ENCODE measurements at places on chromosomes 7 and 10.

DNA sequence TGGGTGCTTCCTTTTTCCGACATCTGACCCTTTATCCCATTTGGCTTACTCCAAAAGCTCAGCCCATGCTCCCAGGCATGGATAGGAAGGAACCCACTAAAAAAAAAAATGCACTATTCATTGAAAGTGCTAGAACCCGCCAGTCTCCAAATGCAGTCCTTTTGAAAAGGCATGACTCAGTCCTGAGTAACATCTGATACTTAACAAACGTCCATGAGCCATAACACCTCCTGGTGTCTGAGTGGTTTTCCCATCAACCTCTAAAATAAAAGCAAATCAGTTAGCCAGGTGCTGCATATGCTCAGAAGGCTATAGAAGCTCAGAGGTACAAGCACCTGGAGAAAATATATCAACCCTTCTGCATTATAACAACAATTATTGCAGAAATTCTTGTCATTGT, 45.0 kb upstream of the CACUL1 start:
- DNase-seq, result no peak

- DNase-seq, result no peak
These were observed 55.9 kb downstream of the CFAP46 start for GRCh38 chr10:132886211-132887099.

GRCh38 chr10:117000580-117000979, 4.4 kb downstream of the SHTN1 start:
- DNase-seq, result no peak

GRCh38 chr7:143002898-143003297, 24.0 kb downstream of the OR9A2 start:
- DNase-seq, result no peak

DNA sequence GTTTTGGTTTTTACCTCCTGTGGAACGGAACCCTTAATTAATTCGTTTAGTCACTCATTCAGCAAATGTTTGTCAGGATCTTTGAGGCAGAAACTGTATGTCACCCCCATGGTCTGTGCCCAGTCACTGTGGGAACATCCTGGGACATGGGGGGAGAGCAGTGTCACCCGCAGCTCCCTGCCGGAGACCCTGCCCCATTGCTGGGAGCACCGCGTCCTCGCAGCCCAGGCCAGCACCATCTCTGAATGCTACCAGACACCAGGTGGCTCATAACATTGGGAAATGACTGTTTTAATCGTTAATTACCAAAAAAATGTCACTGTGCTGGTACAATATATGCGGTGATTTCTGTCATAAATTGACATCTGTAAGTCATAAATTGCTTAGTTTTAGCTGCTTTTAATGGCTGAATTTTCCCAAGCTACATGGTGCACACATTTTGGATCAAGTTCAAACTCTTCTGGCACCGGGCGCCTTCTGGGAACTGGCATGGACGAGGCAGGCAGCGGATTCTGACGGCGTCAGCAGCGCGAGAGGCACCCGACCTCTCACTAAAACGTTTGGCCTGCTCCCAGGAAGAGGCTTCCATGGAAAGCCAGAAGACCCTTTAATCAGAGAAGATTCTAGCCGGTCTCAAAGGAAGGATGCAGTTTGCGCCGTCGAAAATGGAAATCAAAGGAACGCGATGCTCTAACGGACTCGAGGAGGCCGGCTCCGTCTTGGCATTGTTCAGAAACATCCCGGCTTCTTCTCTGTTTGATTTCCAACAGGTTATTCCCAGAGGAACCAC, 184.2 kb downstream of the ADARB2 start:
- no peak for DNase-seq

DNA sequence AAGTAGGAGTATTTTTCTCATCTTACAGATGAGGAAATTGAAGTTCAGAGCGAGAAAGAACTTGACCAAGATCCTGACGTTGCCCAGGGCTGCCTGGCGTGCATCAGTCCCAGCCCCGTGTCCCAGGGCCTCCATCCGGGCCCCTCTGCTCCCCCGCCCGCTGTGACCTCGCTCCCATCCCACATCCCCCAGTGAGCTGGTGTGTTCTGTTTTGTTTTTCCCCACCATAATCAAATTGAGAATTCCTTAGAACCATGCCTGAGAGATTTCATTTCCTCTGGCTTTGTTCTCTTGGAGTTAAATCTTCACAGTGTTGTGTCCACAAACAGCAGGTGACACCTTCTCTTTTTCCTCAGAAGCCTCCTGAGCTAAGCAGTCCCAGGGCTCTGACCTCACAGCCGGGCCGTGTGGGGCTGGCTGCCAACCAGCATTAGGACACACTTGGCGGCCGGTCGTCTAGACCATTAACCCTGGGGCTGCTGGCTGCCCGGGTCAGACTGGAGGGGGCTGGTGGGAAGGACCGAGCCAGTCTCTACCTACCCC, 44.3 kb downstream of the PFKP start:
- no peak for DNase-seq

GRCh38 chr10:63456437-63457210, 9.2 kb downstream of the JMJD1C start:
- no peak for DNase-seq

GRCh38 chr10:91032611-91033206, 111.8 kb upstream of the ANKRD1 start:
- DNase-seq, result no peak

DNA sequence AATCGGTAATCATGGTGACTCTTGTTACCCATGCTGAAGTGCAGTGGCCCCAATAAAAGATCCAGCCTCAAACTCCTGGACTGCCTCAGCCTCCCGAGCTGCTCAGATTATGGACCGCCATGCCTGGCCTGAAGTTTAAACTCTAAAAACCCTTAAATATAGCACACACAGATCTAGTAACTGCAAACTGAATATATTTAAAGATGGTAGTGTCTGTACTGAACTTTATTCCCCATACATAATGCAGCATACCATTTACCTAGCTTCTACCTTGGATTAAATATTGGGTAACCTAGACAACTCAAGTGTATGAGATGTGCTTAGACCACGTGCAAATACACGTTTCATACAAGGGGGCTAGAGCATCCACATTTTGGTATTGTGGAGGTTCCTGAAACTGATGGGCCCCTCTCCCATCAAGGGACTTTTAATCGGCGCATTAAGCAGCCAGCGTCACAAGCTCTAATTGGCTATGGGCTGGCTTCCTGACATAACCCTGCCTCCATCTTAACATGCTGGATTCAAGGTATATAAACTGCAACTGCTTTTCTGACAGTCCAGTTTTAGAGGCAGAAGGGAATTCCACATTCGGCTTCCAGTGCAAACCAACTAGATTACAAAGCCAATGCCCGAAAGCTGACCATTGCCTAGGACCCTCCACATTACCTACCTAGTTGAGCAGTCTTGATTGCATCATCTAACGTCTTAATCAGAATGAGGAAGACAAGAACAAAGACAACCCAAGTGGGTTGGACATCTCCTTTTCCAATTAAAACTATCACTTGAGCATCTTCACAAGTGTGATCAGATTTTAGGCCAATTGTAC, 13.0 kb downstream of the HNRNPA2B1 start:
- no peak for DNase-seq

- DNase-seq, result no peak
These were observed 67.2 kb upstream of the OIT3 start for GRCh38 chr10:72826346-72826745.

DNA sequence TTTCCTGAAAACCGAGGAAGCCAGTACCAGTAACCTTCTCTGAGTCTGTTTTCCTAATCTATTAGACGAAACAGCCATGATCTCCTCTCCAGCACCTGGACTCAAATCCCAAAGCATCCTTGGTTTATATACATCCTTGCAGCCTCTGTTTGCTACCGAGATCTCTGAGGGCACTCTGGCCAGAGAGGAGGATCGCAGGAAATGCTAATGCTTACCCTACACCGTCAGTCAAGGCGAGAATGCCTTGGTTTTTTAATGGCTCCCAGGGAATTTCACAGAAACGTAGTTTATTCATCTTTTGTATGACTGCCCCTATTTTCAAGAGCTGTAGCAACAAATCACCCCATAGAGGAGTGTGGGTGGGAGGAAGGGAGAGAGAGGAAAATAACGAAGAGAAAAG, 91.5 kb upstream of the CALN1 start:
- no peak for DNase-seq

DNA sequence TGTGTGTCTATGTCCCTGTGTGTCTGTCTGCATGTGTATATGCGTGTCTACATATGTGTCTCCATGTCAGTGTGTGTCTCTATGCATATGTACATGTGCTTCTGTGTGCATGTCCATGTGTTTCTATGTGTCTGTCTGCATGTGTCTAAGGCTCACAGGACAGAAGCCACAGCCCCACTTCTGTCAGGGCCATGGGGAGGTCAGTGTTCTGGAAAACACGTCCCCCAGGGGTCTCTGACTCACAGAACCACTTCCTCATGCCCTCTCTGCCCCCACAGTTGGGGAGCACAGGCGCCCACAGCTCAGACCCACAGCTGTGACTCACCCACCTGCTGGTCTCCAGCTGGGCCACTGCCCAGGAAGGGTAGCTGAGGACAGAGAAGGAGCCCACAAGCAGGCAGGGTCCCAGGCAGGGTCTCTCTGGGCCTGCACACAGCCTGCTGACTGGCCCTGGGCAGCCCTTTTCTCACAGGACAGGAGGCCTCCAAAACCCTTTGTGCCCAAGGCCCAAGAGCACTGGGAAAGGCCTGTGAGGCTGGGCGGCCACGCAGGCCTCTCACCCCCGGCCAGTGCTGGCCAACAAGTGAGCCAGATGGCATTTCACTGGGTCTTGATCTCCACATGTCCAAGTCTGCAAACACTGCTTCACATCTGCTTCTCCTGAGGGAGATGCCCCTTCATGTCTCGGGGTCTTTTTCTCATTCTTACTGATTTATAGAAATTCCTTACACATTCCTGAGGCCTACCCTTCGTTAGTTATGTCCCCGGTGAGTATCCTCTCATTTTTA, 102.9 kb upstream of the FAM20C start:
- DNase-seq, result no peak

DNA sequence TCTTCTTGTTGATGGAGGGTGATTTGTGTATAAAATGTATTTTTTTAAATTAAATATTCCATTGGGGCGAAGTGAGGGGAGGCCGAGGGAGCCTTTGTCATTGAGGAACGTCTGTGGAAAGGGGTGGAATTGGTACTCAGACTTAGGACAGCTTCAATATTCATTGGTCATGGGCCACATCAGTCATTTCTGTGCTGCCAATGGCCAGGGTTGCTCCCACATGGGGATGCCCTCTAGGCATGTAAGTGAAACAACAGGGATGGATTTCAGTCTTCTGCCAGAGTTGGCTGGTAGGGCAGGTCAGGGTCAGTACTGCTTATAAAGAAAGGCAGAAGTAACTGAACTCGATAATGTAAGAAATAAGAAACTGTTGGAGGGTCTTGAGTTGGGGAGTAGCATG, 47.2 kb downstream of the NEURL1 start:
- no peak for DNase-seq

GRCh38 chr7:25098096-25099046, 26.7 kb downstream of the CYCS start:
- DNase-seq, result peak; percentile 45

GRCh38 chr7:157431173-157431950, 94.6 kb downstream of the DNAJB6 start:
- DNase-seq, result no peak

DNA sequence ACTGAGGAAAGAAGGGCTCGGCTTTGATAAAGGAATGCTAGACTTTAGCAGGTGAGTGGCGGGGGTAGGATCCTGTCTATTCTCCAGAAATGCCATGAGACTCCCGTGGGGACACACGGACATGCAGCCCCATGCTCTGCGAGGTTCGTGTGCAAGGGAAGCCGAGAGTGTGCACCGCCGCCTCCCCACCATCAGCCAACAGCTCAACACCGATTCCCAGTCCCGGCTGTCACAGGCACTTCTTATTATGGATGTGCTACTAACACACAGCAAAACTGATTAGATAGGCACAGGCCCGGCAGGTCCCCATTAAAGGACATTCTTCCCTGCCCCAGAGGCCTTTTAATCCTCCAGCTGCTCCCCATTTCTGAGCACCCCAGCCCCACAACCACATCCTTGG, 154.4 kb downstream of the PRKAG2 start:
- DNase-seq, result no peak

- no peak for DNase-seq
These were observed 59.8 kb upstream of the ANTXRL start for GRCh38 chr10:46226900-46227558.

DNA sequence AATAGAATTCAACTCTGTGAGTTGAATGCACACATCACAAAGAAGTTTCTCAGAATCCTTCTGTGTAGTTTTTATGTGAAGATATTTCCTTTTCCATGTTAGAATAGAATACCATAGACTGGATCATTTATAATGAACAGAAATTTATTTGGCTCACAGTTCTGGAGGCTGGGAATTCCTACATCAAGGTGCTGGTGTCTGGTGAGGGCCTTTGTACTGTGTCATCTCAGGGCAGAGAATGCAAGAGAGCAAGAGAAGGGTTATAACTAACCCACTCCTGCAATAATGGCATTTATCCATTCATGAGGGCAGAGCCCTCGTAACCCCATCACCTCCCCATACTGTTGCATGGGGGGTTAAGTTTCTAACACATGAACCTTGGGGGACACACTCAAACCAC, 18.4 kb upstream of the DIP2C start:
- DNase-seq, result no peak

GRCh38 chr7:101099969-101100781, 14.9 kb downstream of the TRIM56 start:
- no peak for DNase-seq

GRCh38 chr10:80472234-80473095, 18.4 kb downstream of the TSPAN14 start:
- DNase-seq, result no peak

GRCh38 chr10:11381023-11381422, 230.4 kb downstream of the USP6NL start:
- no peak for DNase-seq

DNA sequence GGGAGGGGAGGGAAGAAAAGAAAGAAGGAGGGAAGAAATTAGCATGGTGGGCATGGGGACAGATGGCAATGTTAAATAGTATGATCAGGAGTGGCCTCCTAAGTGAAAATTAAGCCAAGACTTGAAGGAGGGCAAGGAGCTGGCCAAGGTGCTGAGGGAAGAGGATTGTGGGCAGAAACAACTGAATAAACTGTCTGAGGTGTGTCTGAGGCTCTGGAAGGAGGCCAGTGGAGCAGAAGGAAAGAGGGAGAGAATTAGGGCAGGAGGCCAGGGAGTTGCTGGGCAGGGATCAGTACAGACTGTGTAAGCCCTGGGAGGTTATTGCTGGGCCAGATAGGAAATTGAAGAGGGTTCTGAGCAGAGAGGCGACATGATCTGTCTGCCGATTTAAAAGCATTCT, 40.6 kb upstream of the VKORC1L1 start:
- no peak for DNase-seq

- no peak for DNase-seq
These were observed 1.0 kb upstream of the ZDHHC4 start for GRCh38 chr7:6576024-6576866.
